Cortex of kidney (tissue), 1 donor: ENCODE measurements at places on chromosomes 7 and 10.

DNA sequence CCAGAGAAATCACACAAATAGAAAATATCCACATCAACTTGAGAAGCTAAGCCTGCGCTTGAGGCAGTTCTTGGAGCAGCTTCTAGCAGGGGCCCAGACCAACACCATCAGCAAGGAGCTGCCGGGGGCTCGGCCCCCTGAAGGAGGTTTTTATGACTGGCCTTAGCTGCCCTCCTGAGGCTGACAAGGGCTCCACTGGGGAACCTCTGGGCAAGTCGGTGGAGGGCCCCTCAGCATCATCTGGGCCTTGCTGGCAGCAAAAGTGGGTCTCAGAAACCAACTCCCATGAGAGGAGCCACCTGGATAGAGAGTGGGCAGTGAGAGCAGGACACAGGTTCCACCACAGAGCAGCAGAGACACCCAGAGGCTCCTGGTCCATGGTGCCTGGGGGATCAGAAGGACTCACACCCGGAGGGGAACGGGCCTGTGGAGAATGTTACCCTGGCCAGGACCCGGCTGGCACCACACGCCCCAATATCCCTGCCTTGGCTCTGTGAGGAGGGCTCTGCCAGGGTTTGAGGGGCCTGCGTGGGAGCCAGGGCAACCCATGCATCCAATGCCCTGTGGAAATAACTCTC, 55.9 kb downstream of the NEUROG3 start:
- DNase-seq, result no peak

DNA sequence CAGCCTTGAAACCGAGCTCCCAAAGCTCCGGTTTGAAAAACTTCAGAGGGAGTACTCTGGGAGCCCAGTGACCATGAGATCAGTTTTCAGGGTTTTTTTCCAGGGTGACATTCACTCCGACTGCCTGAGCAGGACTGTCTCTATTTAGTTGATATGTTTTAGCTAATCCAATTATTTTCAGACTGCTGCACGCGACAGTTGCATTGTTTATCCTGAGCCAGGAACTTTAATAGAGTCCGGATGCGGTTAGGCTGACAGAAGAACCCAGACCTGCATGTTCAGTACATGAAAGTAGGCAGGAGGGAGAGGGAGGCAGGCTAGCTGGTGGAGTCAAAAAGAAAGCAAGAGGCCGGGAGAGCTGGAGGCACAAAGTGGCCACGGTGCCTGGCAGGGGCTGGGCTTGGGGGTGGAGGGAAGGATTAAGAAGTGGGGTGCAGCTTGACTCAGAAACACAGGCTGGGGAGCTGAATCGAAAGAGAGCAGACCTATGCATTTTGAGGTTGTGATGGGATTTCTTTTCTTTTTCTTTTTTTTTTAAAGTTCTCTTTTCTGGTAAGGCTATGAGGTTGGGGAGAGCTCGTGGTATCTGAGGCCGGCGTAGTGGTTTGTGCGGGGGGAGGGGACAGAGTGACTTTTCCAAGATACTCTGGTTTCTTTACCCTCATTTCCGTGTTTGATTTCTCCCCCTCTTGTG, 5.7 kb downstream of the GATA3 start:
- no peak for DNase-seq

- no peak for DNase-seq
Measured at GRCh38 chr10:82821043-82821442, 946.0 kb downstream of the NRG3 start.

DNA sequence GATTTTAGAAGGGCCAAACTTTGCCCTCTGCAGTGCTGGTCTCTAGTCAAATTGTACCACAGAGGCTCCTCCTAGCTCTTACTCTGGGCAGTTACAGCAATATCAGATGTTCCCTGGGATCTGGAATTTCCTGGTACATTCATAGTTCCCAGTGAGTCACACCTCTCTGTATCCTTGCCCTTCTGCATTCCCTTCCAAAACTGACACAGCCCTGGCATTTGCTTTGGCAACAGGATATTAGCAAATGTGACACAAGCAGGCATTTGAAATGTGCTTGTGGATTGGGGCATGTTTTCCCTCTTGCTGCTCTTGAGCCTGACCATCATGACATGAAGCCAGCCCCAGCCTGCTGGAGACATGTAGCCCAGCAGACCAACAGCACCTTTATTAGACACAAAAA, 284.7 kb upstream of the AKR1E2 start:
- DNase-seq, result no peak

DNA sequence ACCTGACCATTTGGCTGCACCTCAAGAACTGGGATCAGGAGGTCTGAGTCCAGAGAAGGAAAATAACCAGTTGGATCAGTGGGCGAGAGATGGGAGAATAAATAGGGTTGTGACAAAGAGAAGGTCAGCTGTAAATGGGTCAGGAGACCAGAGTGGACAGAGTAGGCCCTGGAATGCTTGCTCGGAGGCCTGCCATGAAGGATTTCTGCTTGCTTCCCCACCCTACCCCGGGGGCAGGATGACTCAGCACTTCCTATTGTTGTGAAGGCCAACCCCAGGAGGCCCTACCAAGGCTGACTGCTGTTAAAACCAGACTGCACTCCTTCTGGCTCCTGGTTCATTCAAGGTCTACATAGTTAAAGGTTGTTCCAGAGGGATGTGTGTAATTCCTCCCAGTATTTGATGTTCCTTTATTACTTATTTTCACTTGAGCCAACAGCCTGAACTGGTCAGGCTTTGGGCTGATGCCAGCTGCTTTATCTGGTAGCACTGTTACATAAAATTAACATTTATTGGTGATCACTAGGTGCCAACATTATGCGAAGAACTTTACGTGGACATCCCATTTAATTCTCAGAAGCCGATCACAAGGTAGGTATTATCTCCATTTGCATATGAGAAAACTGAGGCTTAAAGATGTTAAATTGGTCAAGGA, 27.3 kb upstream of the IFRD1 start:
- no peak for DNase-seq

DNA sequence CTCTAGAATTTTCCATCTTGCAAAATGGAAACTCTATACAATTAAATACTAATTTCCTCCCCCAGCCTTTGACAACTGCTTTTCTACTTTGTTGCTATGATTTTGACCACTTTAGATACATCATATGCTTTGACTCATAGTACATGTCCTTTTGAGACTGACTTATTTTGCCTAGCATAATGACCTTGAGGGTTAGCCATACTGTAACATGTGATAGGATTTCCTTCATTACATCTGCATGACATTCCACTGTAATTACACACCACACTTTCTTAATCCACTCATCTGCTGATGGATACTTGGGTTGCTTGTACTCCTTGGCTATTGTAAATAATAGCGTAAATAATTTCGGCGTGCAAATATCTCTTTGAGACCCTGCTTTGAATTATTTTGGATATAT, 127.7 kb downstream of the JAZF1 start:
- no peak for DNase-seq

DNA sequence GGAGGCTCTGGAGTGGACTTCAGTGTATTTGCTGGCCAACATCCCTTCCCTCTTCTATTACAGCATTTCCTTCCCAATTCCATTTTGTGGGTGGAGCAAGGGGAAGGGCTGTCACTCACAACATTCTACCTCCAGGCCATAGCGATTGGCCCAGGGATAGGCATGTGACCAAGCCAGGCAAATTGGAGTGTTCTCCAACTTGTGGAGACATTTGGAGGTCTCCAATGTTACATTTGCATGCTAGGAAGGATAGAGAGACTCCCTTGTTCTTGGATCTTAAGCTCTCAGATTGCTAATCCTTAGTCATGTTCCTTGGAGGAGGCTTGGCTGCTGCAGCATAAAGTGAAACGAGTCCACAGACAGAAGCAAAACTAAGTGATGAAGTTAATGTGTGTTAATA, 95.6 kb upstream of the KIF5B start:
- DNase-seq, result no peak

DNA sequence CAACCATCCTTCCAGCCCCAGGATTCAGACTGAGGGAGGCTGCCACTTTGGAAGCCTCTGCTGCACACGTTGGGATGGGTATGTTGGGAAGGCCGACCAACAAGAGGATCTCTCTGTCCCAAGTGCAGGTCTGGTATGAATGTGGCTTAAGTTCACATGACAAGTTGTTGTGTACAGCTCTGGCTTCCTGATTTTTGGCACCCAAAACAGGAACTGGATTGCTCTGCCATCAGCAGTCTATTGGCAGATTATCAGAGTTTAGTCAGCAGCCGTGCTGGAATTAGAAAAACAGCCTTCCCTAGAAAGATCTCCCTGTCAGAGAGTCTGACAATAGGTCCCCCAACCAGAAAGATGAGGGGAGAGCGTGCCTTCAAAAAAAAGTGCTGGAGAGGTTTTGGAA, 66.9 kb downstream of the GOLGA7B start:
- no peak for DNase-seq

GRCh38 chr10:46286991-46287693, at the start of gene ANTXRL:
ANTXRL (plus strand) TSS chr10:46286997; CDS start chr10:46287263, 266 bp downstream.
- no peak for DNase-seq

DNA sequence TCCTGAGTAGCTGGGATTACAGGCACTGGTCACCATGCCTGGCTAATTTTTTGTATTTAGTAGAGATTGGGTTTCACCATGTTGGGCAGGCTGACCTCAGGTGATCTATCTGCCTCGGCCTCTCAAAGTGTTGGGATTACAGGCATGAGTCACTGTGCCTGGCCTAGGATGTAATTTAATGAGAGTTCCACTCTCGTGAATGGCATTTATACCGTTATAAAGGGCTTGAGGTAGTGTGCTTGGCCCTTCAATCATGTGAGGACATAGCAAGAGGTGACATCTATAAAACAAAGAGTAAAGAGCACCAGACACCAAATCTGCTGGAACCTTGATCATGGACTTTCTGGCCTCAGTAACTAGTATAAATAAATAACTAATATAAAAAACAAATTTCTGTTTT, 93.5 kb upstream of the PPP1R9A start:
- DNase-seq, result no peak

GRCh38 chr10:8435186-8436055, 380.9 kb downstream of the GATA3 start:
- no peak for DNase-seq

- DNase-seq, result no peak
Measured at GRCh38 chr7:151491859-151492258, 27.8 kb downstream of the RHEB start.

DNA sequence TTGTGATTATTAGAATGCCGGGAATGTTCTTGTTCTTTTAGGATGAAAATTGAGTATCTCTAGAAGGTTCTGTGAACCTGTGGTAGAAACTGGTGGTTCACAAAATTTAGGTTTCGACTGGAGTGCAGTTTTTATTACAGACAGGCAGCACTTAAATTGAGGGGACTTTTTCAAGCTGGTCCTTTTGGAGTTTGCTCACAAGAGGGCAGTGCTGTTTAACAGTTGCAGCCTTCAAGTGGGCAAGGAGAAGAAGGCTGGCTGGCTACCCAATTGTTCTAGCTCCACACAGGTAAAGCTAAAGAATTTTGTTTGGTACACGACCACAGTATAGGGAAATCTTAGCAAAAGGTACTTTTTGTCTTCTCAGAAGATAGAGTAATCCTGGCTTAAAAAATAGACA, 233.6 kb downstream of the SNX13 start:
- no peak for DNase-seq

DNA sequence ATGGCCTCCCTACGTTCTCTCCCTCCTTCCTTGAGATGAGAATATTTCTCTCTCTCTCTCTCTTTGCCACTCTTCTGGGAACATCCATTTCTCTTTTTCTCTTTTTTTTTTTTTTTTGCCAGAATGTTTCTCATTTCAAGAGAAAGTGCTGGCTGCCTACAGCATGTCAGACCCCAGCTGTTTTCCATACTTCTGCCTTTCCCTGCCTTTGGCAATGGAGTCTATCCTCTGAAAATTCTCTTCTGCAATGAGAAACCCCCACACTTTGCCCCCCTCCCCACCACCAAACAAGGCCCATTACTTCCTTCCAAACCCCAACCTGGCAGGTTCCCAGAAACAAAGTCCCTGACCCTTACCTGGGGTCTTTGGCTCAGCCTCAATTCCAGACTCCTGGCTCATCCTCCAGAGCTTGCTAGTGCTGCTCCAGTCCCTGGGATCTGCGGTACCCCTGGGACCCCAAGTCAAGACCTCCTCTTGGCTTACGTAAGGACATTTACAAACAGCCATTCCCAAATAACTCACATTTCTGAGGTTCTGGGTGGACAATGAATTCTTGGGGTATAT, 17.4 kb upstream of the CCL26 start:
- no peak for DNase-seq

- DNase-seq, result no peak
Measured at GRCh38 chr10:122267849-122268737, 3.0 kb upstream of the BTBD16 start.

GRCh38 chr10:72736828-72737220, 44.9 kb downstream of the MCU start:
- no peak for DNase-seq

DNA sequence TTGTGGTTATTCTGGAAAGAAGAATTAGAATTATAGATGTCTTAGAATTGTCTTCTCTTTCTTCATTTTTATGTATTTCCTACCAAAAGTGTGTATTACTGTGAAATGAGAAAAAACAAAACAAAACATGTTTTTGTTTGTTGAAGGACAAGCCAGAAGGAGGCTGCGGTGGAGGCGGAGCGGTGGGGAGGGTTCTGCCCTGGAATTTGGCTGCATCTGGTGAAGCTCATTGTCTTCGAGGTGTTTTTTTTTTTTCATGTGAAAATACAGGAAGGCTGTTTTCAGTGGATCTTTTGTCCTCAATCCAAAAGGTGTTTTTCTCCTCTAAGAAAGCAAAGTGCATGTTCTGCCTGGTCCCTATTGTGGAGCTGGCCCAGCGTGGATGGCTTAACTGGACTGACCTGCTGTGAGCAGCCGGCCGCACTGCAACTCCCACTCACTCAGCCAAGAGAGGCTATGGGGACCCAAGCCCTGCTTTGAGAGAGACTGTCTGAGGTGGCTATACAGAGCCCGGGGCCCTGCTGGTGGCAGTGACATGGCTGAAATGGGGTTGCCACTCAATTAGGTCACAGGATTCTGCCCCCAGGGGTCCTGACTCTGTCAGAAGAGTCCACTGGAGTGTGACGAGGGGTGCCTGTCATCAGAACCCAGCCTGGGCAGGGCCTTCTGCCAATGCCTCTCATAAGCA, 184.9 kb upstream of the MKI67 start:
- DNase-seq, result no peak

GRCh38 chr10:114957122-114957521, 19.1 kb downstream of the TRUB1 start:
- DNase-seq, result no peak

DNA sequence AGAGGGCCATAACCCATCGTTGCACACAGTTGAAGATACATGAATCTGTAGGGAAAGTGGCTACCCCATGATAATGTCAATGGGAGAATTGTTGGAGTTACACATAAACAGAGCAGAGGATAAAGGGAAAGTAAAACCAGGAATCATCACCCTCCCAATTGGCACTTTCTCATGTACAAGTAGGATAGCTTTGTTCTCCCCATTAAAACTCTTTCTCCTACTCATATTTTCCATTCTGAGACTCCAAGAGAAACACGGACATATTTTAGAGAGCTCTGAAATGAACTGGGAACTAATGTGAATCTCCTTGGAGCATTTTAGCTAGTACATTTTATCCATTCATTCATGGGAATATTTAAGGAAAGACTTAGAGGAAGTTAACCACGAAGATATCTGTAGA, 17.2 kb upstream of the LRRC17 start:
- no peak for DNase-seq
